ENCODE measurements at places on chromosomes 2 and 18.

GRCh38 chr2:144054911-144055310 lies 465.0 kb downstream of the ZEB2 start:
- no peak for DNase-seq

GRCh38 chr2:18123577-18123976 lies 245.1 kb downstream of the KCNS3 start:
- DNase-seq: no peak

GRCh38 chr2:45191976-45192375 lies 182.7 kb upstream of the SIX2 start:
- DNase-seq: no peak

DNA sequence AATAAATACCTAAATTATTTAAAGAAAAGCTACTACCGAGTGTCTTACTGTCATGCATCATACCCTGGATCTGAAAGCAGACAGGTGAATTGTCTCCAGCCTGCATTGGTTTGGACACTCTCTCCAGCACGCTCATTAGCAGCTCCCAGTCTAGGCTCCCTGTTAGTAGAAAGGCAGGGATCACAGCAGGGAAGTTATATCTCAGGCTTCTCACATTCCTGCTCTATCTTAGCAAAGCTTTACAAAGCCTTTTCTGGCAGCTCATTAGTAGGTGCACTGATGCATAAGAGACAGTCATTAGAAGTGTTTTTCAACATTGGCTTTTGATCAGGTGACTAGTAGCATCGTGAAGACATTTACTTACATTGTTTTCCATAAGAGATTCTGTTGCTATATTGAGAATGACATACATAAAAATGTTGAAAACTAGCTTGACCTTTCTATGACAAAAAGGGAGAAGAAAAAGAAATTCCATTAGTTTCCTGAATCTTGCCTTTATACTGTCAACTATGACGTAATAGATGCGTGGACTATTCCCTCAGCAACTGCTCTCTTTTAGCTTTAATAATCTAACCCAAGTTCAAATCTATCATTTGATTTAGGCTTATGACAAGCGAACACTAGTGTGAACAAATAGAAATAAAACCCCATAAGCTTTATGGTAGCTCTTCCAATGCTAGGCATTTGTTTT lies 408.7 kb upstream of the KCNH7 start:
- no peak for DNase-seq

DNA sequence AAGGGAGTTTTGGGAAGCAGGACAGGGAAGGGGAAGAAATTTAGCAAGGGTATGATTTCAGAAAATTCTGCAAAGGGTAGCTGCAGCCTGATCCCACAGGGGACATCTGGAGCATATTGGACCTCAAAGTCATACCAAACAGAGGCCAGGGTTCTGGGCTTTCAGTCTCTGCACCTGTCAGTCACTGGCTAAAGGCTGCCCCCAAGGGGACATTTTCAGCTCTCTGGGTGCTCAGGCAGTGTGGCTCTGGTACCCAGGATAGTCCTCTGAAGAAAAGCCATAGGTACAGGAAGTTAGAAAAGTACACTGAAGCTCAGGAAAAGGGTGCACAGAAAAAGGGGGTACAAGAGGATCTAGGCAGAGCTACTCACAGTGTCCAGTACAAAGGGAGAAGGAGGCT lies 149.2 kb downstream of the INSIG2 start:
- no peak for DNase-seq

DNA sequence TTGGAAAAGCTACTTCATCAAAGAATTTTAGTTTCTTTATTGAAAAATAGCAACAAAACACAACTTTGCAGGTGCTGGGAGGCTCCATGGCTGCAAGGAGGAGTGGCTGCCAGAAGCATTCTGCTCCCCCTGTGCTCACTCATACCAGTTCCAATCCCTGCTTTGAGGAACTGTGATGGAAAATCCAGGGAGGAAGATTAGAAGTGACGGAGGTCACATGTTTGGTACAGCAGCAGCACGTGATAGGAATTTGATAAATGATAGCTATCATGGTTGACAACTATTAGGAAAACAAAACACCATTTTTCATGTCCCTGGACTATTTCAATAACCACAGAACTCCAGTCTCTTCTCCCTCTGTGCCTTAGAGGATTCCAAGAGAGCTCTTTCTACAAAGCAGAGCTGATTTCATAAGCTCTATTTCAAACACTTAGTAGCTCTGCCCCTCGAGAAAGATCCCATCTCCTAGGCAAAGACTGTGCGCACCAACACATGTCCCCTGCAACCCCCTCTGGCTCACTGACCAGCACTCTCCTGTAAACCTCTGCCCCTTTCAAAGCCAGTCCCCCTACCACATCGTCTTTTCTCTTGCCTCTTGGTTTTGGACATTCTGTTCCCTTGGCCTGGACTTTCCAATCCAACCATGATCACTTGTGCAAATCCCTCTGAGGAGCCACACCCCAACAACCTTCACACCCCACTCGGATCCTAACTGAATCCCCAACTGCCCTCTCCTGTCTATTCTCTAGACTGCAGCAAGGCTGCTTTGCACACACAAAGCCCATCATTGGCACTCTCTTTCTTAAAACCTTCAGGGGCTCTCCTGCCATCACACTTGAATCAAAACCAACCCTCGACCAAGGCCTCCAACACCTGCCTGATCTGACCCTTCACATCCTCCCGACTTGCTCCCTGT lies 352.4 kb upstream of the PKDCC start:
- no peak for DNase-seq

- DNase-seq: no peak
Measured at GRCh38 chr2:84800194-84800805, 80.6 kb downstream of the TRABD2A start.

- no peak for DNase-seq
Measured at GRCh38 chr2:200765139-200765951, 46.4 kb upstream of the BZW1 start.

- DNase-seq: no peak
Measured at GRCh38 chr2:7272210-7272609, 355.0 kb downstream of the RNF144A start.

DNA sequence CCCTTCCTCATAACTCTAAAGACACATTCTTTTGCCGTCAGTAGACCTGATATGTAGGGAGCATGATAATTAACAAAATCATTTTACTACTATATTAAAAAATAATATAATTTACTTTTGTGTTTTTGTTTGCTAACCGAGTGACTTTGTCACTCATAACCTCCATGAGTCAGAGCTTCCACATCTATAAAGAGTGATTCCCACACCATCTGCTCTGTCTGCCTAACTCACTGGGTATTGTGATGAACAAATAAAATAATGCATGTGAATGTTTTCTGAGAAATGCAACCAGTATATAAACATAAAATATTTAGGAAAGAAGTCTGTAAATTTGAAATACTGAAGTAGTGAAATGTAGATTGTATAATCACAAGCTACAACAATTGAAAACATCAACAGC lies 123.4 kb upstream of the DSEL start:
- no peak for DNase-seq

DNA sequence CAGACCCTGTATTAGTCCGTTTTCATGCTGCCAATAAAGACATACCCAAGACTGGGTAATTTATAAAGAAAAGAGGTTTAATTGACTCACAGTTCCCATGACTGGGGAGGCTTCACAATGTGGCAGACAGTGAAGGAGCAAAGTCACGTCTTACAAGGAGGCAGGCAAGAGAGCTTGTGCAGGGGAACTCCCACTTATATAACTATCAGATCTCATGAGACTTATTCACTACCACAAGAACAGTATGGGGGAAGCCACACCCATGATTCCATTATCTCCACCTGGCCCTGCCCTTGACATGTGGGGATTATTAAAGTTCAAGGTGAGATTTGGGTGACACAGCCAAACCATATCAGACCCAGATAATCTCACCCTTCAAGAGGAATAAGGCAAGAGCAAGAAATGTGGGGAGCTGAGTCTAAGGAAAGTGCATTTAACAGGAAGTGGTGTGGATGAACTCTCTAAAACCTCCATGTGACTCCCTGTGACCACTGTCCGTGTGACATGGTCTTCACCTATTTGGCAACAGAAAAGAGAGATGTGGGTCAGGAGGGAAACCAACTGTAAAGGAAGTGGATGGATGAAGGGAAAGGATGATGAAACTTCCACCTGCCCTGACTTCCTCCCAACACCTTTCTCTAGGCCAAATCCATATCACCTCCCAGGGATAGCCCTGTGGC lies 110.6 kb downstream of the ATL2 start:
- no peak for DNase-seq

DNA sequence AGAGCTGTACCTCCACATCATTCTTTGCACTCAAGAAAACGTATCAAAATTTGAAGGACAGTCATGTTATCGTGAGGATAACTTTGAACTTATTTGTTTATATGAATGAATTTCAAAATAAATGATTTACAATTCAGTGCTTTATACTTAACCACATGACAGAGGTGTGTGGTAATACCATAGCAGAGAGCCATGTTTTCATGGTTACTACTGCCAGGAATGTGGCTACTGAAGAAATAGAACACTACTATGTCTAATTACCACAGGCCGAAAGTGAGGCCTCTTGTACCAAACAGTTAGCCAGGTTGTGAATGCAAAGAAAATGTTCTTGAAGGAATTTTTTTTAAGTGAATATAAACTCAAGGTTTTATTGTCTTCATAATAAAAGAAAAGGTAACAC lies 49.2 kb downstream of the AAK1 start:
- no peak for DNase-seq

- no peak for DNase-seq
Measured at GRCh38 chr2:217802876-217803652, 199.7 kb downstream of the TNS1 start.

- DNase-seq: no peak
Measured at GRCh38 chr2:160063271-160063670, 856 bp upstream of the PLA2R1 start.

GRCh38 chr2:14520385-14520945 lies 112.1 kb upstream of the LRATD1 start:
- DNase-seq: no peak

GRCh38 chr2:25620077-25620476 lies 53.3 kb downstream of the DTNB start:
- no peak for DNase-seq
